ENCODE measurements at places on chromosomes 16 and 17.

GRCh38 chr17:7137171-7137943, 22.7 kb upstream of the ASGR2 start:
- DNase-seq: no peak

GRCh38 chr16:63385714-63386432, 1349.6 kb upstream of the CDH8 start:
- no peak for DNase-seq

GRCh38 chr16:11691771-11692170, 23.5 kb downstream of the SNN start:
- no peak for DNase-seq

DNA sequence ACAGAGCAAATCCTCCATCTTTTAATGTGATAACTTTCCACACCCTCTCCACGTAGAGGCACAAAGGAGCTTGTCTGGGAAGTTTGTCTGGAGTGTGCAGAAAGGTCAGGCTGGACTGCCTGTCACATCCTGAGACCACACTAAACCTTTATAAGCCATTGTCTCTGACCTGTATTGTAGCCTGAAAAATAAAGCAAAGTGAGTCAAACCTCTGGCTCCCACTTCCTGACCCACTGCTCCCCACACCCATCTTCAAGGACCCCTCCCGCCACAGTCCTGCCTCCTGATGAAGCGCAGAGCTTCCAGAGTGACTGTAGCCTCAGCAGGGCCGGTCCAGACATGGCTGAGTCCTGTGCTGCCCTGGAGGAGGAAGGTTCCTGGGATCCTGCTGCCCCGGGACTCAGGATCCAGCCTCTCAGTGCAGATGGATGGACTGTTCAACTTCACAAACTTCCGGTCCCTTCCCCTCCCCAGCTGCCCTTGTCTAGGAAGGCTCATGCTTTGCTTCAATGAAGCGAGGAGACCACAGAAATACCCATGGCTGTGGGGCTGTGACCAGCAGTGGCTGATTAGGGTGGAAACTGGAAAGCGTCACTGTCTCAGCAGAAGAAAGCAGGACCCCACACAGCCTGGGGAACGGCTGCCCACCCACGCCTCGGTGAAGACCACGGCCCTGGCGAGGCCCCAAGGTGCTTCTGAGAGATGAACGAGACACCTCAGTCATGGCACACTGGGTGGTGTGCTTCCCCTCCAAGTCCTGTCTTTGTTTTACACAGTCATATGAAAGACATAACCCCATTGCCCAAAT, 30.9 kb upstream of the CLEC18B start:
- DNase-seq: no peak

DNA sequence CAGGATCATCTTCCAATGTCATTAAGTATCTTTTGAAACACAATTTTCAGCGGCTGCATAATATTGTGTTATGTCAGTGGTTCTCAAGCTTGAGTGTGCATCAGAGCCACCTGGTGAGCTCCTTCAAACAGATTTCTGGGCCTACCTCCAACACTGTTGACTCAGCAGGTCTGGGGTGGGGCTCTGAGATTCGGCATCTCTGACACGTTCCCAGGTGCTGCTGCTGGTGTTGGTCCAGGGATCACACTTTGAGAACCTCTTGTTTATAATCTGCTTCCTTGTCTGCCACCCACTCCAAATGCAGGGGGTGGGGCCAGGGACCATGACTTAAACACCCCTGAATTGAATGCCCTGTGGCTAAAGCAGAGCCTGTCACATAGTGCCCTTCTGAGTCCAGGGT, 73.8 kb upstream of the HNF1B start:
- no peak for DNase-seq

DNA sequence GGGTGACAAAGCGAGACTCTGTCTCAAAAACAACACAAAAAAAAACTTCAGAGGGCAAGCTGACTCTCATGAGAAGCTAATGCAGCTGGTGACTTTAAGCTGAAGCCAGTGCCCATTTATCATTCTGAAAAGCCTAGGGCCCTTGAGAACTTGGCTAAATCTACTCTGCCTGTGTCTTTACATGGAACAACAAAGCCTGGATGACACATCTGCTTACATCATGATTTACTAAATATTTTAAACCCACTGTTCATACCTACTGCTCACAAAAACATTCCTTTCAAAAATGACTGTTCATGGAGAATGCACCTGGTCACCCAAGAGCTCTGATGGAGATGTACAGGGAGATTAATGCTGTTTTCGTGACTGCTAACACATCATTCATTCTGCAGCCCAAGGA, 6.1 kb upstream of the ALOX12 start:
- DNase-seq: no peak

- no peak for DNase-seq
These were observed 759.7 kb downstream of the CDH11 start for GRCh38 chr16:64362193-64362592.

GRCh38 chr16:19678804-19679203, 39.2 kb downstream of the KNOP1 start:
- DNase-seq: no peak
